T-cell (primary cell): ENCODE measurements at places on chromosomes 6 and 20. TPM values are rescaled to one million over a fixed set of nuclear protein-coding genes. Genes with fewer than 3 reads are reported as not detected.

Gene MOCS1
- total RNA-seq, result 1.5 TPM

GRCh38 chr6:12605888-12606345 is 110.7 kb upstream of the PHACTR1 start:
- DNase-seq, result peak; percentile 56

Gene TTI1
- 20.0 TPM for total RNA-seq

Gene OR5V1
- not detected for total RNA-seq

Gene RAET1E
- total RNA-seq, result not detected

GRCh38 chr6:151692216-151692615 is 115.3 kb upstream of the ESR1 start:
- no peak for DNase-seq

GRCh38 chr6:13766201-13766634 is 48.1 kb downstream of the MCUR1 start:
- no peak for DNase-seq

GRCh38 chr20:62401331-62401779 is 5.7 kb downstream of the CABLES2 start:
- DNase-seq, result no peak

Gene HSPA12B
- not detected for total RNA-seq

DNA sequence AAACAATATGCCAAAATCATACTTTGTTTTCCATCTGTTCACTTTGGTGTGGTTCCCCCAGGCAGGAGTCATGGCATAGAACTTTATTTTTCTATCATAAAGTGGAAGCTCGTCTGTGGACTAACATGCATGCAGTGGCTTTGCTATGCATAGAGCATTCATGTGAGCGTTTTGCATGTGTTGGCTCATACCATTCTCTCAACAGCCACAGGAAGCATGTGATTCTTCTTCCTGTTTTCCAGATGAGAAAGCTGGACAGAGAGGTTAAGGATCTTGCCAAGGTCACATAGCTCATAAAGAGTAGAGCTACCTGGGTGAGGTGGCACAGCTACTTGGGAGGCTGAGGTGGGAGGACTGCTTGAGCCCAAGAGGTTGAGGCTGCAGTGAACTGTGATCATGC is 123.4 kb upstream of the HDGFL1 start:
- no peak for DNase-seq

DNA sequence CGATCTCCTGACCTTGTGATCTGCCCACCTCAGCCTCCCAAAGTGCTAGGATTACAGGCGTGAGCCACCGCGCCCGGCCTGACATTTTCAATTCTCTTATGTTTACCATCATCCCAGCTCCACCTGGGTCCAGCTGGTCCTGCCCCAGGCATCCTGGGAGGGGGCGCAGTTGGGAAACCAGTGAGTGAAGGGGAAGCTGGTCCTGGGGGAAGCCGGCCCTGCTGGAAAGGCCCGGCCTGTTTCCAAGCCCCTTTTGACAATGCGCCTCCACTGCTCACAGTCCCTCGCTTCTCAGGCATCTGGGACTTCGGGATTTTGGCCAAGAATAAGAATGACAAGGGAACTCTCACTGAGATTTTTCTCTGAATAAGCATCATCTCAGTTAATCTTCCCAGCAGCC is 14.2 kb downstream of the SLC13A3 start:
- DNase-seq, result no peak

GRCh38 chr20:47173596-47174216 is 182.8 kb downstream of the ZMYND8 start:
- no peak for DNase-seq

DNA sequence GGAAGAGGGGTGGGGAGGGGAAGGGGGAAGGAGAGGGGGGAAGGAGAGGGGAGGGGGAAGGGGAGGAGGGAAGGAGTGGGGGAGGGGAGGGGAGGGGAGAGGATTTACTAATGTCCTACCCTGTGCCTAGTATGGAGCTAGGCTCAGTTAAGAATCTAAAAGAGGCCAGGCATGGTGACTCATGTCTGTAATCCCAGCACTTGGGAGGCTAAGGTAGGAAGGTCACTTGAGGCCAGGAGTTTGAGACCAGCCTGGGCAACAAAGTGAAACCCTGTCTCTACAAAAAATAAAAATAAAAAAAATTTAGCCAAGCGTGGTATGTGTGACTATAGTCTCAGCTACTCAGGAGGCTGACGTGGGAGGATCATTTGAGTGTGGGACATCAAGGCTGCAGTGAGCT is 13.0 kb downstream of the UBE2J1 start:
- DNase-seq, result no peak
